Activated CD4-positive, alpha-beta T cell treated with anti-CD3 and anti-CD28 coated beads, Interleukin-2, amount 50 U/mL, for 1 hour (primary cell): ENCODE measurements at places on chromosomes 5 and 9.

- DNase-seq = no peak
These were observed 117.5 kb downstream of the SLC1A3 start for GRCh38 chr5:36723912-36724311.

GRCh38 chr9:87708986-87709728, 16.8 kb upstream of the CTSL start:
- no peak for DNase-seq

DNA sequence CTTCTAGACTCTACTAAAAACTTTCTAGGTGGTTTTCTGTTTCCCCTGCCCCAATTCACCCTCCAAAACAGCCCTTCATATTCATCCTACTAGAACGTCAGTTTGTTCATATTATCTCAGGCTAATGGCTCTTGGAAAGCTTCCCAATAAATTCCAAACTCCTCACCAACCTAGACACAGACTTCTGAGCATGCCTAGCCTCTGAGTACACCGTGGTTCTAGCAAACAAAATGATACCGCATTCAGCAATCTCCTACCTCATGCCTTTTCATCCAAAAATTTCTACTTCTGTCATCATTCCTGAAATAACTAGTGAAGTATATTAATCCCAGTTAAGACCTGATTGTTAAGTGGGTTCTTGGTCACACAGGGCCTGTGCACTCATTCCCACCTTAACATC, 46.5 kb upstream of the NR5A1 start:
- no peak for DNase-seq

GRCh38 chr5:141492168-141492885, 3.4 kb downstream of the PCDHGC5 start:
- DNase-seq = no peak

GRCh38 chr9:110228321-110228720, 20.4 kb upstream of the C9orf152 start:
- no peak for DNase-seq

DNA sequence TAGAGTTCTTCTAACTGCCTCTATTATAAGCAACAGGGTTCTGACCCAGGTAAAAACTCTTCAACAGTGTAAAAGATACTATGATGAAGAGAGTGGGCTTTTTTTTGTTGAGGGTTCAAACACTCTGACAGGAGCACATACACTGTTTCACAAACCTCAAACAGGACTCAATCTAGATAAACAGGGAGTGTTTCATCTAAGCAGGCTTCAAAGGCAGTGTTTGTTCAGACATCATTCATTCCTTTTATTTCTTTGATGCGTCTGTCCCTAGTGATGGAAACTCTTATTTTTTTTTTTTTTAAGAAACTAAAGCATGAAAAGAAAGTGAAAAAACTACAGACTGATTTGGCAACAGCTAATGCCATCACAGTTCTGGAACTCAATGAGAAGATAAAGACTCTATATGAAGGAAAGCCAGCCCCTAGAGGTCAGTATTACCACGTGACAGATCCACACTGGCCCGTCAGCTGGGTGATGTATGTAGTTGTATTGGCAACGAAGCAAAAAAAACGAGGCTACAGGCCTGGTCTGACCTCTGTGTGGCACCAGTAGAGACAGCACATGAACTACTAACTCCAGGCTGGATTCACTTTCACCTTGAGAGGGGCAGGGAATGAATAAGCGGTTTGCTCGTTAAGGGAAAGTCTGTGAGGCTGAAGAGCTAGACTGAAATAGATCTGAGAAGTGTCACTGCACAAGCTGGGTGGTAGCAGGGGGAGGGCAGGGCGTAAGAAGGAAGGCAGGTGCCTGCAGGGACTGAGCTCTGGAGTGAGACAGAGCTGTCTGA, 172.2 kb downstream of the CCDC192 start:
- peak; percentile 2 for DNase-seq

DNA sequence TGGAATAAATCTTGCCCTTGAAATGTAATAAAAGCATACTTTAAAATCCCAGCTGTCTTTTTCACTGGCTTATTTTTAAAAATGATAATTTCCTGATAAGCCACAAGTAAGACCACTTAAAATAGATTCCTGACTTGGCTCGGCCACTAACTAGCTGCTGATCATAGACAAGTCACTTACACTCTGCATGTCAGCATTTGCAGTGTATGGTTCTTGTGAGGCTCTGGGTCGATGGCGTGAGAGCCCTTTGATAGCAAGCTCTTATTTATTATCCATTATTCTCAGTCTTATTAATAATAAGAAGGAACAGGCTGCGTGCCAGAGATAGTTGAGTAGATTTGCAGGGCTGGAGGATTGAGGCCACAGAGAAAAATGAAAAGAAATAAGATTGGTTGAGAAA, 110.7 kb upstream of the IL12B start:
- DNase-seq = no peak

GRCh38 chr5:87164409-87164808, 103.3 kb upstream of the RASA1 start:
- no peak for DNase-seq

DNA sequence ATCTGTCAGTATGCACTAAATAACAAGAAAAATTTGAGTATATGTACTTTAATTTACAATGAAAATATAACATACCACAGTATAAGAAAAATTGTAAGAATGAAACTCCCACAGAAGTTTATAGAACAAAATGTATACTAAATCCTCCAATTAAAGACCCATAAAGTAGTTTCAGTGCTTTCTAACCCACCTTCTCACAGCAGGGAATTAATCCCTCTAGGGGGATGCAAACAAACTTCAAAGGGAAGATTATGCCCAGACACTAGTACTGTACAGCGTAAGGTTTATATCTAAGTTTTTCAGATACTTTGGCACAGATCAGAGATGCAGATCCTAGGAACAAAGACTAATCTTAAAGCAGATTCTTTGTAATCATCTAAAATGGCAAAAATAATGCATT, 57.2 kb downstream of the DENND1A start:
- no peak for DNase-seq

DNA sequence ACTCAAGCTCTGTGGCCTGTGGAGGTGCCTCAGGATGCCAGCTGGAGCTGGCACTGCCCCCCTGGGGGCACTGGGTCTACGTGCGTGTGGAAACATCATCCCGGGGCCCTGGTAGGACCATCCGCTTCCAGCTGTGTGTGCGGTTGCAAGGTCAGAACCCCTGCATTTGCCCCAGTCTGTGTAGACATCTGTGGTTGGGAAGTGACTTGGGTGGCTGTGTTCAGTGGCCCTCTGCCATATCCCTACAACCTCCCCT, 12.5 kb downstream of the TMEM8B start:
- DNase-seq = no peak

DNA sequence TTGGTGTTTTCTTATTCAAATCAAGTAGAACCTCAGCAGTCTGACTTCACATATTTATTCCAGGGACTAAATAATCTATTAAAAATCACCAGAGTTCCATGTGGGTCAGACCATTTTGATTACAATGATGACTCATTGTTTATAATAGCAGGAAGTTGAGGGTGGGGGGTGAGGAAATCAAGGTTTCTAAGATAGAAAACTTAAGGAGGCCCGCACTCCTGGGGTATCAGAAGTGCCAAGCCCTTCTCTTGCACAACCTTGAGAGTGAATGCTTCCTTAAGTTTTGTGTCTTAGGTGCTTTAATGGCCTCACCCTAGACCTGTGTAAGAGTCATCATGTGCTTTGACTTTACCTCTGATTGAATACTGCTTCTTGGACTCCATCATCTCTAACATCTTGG, 31.9 kb upstream of the NPR3 start:
- no peak for DNase-seq

DNA sequence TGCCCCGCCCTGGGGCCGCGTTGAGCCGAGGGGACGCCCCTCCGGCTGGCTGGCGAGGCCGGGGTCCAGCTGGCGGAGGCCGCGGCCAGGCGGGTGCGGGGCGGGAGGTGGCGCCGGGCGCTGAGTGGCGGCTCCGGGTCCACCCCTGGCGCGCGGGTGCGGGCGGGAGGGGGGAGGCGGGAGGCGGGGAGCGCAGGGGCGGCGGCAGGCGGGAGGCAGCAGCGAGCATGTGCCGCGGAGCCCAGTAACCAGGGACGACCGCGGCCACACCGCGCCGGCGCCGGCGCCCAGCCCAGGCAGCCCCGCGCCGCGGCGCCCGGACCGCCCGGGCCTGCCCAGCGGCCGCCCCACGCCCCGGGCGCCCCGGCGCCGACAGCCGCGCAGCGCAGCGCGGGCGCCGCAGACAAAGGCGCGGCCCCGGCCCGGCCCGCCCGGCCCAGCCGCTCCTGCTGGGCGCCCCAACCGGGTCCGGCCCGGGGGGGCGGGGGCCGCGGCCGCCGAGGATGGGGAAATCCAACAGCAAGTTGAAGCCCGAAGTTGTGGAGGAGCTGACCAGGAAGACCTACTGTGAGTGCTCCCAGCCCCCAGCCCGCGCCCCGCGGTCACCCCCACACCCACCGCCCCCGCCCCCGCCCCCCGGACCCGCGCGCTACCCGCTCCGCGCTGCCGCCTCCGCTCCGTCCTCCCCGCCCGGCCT, at the start of gene NCS1:
Gene NCS1, plus strand, starts transcription at position 244 of the 697 bp plus-strand sequence. Its CDS starts 260 bp downstream, at position 504.
- peak; percentile 28 for DNase-seq

DNA sequence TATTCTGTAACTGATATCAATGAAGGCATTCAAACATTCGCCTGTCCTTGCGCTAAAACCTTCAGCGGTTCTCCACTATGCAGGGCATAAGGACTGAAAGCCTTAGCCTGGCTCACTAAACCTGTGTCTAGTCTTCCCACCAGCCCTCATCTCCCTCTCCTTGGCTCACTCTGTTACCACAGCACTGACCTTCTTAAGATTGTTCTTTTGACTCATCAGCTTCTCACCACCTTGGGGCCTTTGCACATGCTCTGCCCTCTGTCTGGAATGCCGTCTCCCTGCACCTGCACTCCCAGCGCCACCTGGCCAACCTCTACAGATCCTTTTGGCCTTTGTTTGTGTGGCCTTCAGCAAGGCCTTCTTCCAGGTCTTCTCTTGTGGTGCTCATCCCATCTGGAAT, 131.8 kb upstream of the IER5L start:
- DNase-seq = no peak

DNA sequence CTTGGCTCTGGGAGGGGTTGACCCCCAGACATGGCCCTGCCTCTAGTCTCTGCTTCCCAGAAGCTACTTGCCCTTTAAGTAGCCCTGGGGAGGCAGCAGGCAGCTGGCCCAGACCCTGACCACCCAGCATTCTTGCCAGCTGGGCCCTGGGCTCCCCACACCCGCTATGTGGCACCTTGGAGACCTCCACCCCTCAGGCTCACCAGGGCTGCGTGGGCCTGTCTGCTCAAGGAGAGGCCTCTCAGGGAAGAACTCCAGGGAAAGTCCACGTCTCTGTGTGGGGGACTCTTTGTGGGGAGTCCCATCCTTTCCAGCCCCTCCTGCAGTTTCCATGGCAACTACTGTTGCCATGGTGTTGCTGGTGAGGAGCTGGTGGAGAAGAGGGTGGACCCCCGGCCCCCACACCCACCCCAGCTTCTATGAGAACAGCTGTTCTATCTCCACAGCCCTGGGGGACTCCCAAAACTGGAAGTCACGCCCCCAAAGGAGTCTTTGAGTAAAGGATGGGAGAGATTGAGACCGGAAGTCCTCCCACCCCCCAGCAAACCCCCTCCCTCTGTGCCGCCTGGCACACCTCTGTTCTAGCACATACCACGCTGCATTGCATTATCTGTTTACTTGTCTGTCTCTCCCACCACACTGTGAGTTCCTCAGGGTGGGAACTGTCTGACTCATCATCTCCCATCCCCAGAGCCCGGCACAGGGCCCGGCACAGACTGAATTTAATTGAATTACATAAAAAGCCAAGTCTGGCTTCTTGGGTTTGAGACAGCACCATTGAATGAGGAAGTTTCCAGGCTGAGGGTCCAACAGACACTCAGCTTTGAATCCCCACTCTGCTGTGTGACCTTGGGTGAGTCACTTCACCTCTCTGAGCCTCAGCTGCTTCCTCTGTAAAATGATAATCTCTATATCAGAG, 12.6 kb downstream of the DNM1 start:
- DNase-seq = no peak

DNA sequence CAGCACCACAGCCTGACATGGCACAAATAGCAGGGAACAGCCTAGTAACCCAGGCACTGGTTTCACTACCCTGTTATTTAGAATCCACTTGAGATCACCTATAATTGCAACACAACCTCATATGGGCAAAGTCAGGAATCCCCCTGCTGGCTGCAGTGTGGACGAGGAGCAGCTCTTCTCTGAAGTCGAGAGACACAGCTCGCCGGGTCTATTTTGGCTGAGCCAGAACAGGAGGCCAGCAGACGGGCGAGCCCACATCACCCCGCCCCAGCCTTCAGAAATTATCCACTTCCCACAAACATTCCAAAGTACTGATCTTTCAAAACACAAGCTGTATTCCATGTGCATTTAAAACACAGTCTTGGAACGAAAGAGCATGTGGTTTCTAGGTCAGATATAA, 179.0 kb downstream of the ROR2 start:
- no peak for DNase-seq

DNA sequence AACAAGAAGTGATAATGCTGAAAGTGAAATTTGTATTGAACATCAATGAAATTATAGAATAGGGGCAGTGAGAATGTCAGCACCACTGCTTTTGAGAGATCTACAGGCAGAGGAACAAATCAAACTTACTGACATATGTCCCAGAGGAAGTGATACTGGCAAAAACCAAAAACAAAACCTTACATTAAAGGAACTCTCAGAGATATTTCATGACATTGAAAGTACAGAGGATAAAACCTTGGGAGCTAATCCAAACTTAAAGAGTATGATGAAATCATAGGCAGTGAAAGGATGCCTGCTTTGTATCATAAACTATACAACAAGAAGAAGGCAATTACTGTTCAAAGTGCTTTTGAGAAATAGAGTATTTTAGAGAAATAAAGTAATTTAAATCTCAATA, 90.4 kb upstream of the SV2C start:
- DNase-seq = no peak

- DNase-seq = no peak
These were observed 54.3 kb upstream of the GLRX start for GRCh38 chr5:95876782-95877181.

GRCh38 chr9:37942621-37943344, 38.9 kb upstream of the SLC25A51 start:
- no peak for DNase-seq

- DNase-seq = no peak
These were observed 201.6 kb downstream of the DCP2 start for GRCh38 chr5:113178073-113178779.

DNA sequence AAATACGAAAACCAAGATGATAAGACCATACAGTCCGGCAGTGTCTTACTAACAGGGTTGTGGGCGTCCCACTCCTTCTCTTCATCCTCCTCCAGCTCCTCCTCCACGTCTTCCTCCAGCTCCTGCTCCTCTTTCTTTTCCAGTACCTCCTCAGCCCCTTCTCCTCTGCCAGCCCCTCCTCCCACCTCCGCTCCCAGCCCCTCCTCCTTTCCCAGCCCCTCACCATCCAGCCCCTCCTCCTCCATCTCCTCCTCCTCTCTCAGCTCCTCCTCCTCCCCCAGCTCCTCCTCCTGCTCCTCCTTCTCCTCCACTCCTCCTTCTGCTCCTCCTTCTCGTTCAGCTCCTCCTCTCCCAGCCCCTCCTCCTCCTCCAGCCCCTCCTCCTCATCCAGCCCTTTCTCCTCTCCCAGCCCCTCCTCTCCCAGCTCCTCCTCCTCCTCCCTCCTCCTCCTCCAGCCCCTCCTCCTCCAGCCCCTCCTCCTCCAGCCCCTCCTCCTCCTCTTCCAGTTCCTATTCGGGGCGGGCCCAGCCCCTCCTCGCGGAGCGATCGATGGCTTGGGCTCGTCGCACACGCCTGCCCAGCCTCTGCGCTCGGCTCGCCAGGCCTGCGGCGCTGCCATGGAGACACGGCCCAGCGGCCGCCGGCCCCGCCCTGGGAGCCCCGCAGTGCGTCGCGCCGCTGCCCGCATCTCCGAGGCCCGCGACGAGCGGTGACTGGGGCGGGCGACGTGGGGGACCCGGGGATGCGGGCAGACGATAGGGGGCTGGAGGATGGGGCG, at the start of gene BRD3OS:
Gene BRD3OS, plus strand, starts transcription at position 654 of the 778 bp plus-strand sequence. CDS start 1,267 bp downstream, outside the sequence.
- DNase-seq = peak; percentile 89
